ENCODE measurements at places on chromosomes 7 and 10.

DNA sequence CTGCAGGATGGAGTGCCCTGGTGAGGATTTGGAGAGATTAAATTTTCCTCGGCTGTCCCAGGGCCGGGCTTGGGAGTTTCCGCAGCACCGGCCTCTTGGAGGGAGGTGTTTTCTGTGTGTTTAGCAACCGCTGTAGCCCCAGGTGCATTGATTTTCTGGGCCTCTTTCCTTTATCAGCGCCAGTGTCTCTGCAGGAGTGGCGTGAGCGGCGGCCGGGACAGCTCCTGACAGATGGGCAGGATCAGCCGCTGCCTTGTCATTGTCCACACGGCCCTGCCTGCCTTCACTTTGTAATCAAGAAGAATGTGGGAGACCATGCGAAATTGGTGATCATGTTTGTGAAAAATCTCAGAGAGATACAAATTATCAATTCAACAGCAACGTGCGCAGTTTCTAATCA lies 32.4 kb downstream of the NKX6-2 start:
- no peak for DNase-seq

- no peak for DNase-seq
Observed at GRCh38 chr10:14949291-14949690, 4.6 kb downstream of the DCLRE1C start.

- no peak for DNase-seq
Observed at GRCh38 chr7:108118959-108119358, 11.2 kb downstream of the LAMB4 start.

DNA sequence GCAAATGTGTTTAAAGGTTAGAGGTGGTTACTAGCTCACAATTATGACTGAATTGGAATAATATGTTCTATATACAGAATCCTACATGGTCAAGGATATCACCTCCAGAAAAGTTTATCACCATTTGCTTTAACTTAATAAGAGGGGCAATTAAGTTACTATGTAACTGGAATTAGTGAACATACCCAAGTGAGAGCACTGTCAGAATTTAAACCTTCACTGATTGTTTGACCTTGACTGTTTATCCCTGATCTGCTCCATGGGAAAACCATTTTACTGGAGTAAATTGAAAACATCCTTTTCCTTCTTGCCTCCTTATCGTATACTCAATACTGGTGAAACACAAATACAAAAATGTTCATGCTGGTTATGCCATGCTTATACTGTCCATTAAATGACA lies 107.4 kb downstream of the SEMA3D start:
- DNase-seq = no peak

DNA sequence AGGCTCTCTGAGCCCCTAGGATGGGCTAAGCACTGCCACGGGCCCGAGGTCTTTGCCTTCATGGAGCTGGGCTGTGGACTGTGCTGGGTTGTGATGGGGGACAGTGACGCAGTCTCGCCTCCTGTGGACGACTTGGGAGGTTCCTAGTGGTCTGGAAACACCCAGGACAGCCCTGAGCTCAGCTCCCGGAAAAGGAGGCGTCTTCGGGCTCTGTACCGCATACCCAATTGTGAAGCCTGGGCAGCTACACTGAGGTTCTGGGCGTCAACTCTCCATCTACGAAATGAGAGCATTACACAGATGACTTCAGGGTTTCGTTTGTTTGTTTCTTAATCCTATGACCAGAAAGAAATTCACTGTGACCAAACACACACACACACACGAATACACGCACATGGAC lies 79.6 kb upstream of the KAT6B start:
- no peak for DNase-seq

Data from CD4-positive, alpha-beta T cell (primary cell).